ENCODE measurements at places on chromosomes 16 and 17.

- DNase-seq: no peak
These were observed 36.5 kb upstream of the ADGRG1 start for GRCh38 chr16:57591870-57592485.

GRCh38 chr16:58152246-58152868 lies 23.2 kb upstream of the CFAP20 start:
- no peak for DNase-seq

DNA sequence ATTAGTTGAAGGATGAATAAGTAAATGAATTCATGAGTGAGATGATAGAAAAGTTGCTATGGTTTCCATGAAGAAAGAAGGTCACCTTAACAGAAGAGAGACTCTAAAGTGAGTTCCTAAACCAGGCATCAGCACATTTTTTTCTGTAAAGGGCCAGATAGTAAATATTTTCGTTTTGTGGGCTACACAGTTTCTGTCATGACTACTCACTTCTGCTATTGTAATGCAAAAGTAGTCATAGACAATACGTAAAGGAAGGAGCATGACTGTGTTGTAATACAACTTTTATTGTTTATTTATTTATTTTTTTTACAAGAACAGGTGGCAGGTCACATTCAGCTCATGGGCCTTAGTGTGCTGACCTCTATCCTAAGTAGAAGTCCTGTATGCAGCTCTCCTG lies 426.1 kb upstream of the DYNLRB2 start:
- no peak for DNase-seq

GRCh38 chr17:65850486-65850885 lies 289.0 kb upstream of the AXIN2 start:
- DNase-seq: no peak
